ENCODE measurements at places on chromosomes 7 and 10. TPM values are rescaled to one million over a fixed set of nuclear protein-coding genes. Genes with fewer than 3 reads are reported as not detected.

Gene ACTL6B
- total RNA-seq: not detected

Gene TMEM184A
- total RNA-seq: not detected

Gene EPDR1
- 0.18 TPM for total RNA-seq

Gene AKR1C1
- 0.85 TPM for total RNA-seq

GRCh38 chr7:26863518-26864308, 677 bp downstream of the SKAP2 start:
- H3K27me3 ChIP-seq: peaks cover 40% of the 10 kb centered on the region
- DNase-seq: peak; percentile 33
- H3K36me3 ChIP-seq: no peaks in the 10 kb centered on the region
- H3K27ac ChIP-seq: peak overlapping the region; percentile 78

- no peak for DNase-seq
- no peak overlapping the region for H3K4me3 ChIP-seq
- no peaks in the 10 kb centered on the region for H3K27me3 ChIP-seq
- no peak overlapping the region for H3K27ac ChIP-seq
- H3K36me3 ChIP-seq: no peaks in the 10 kb centered on the region
Observed at GRCh38 chr10:60006062-60006461, 99.7 kb upstream of the CCDC6 start.

DNA sequence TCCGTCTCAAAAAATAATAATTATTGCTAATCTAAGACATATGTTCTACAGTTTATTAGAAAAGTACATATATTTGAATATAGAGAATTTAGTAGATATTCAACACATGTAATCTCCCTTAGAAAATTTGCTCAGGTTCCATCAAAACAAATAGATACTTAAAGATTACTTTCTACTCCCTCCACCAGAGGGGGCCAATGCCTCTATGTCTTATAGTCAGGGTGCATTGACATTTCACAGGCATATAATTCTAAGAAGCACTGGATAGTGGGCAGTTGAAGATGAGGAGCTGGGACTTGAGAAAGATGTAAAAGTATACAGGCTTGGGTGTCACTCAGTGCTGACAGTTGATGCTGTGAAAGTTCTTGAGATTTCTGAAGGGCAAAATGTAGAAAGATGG, 301.6 kb upstream of the HPS1 start:
- no peak overlapping the region for H3K27ac ChIP-seq
- no peaks in the 10 kb centered on the region for H3K27me3 ChIP-seq
- no peaks in the 10 kb centered on the region for H3K36me3 ChIP-seq
- no peak overlapping the region for H3K4me3 ChIP-seq
- DNase-seq: no peak

DNA sequence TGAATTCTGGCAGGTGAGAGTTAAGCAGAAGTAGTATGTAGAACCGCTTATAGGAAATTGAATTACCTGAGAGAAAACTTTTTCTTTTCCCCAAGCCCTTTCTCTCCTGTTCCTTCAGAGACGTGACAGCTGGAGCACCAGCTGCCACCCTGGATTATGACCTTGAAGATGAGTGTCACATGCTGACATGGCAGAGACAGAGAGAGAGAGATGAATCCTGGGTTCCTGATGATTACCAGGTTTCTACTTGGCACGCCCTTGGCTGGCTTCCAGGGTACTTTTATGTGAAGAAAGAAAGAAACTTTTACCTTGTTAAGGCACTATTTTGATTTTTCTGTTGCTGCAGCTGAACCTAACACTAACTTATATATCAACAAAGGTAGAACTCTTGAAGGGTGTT, 99.9 kb downstream of the GPR26 start:
- no peak for DNase-seq
- no peak overlapping the region for H3K4me3 ChIP-seq
- H3K36me3 ChIP-seq: peaks cover 1% of the 10 kb centered on the region
- no peak overlapping the region for H3K27ac ChIP-seq
- H3K4me1 ChIP-seq: no peaks in the 10 kb centered on the region
- H3K27me3 ChIP-seq: peaks cover 4% of the 10 kb centered on the region

- DNase-seq: peak; percentile 60
- H3K4me3 ChIP-seq: peak overlapping the region; percentile 83
- H3K27me3 ChIP-seq: peaks cover 6% of the 10 kb centered on the region
Observed at GRCh38 chr7:65251851-65252620, 121.6 kb upstream of the ZNF92 start.

GRCh38 chr10:24238519-24239247, 29.7 kb downstream of the KIAA1217 start:
- H3K4me3 ChIP-seq: no peak overlapping the region
- H3K36me3 ChIP-seq: no peaks in the 10 kb centered on the region
- H3K27me3 ChIP-seq: peaks cover 16% of the 10 kb centered on the region
- H3K4me1 ChIP-seq: no peaks in the 10 kb centered on the region

- peaks cover 21% of the 10 kb centered on the region for H3K36me3 ChIP-seq
- H3K27me3 ChIP-seq: no peaks in the 10 kb centered on the region
- peak overlapping the region; percentile 95 for H3K4me3 ChIP-seq
- DNase-seq: peak; percentile 50
Observed at GRCh38 chr10:12042409-12042796, 206 bp downstream of the UPF2 start.

DNA sequence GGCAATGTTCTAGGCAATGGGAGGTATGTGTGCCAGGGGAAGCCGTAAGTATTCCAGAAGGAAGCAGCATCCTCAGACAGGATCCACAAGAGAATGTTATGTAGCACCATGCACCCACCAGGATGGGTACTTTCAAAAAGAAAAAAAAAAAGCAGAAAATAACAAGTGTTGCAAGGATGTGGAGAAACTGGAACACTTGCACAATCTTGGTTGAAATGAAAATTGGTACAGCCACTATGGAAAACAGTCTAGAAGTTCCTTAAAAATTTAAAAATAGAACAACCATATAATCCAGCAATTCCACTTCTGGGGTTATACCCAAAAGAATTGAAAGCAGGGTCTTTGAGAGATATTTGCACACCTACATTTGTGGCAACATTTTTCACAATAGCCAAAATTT, 20.2 kb downstream of the C10orf71 start:
- no peak overlapping the region for H3K27ac ChIP-seq
- no peaks in the 10 kb centered on the region for H3K4me1 ChIP-seq
- no peaks in the 10 kb centered on the region for H3K36me3 ChIP-seq

DNA sequence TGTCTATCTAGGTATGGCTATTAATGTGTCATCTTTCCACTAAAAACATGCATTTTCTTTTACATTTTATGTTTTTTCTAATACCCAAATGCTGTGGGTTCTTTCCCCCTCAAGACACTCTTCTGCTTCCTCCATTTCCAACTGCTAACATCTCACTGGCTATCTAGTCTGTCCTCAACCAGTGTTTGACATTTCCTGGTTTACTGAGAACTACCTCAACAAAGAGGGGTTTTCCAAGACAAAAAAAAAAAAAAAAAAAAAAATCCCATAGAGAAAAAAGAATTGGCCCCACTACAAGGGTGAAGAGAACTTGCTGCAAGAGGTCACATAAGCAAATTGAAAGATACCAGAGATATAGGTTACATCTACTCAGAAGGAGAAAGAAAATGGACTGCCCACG, 359.7 kb downstream of the CRPPA start:
- no peak overlapping the region for H3K27ac ChIP-seq
- H3K27me3 ChIP-seq: no peaks in the 10 kb centered on the region
- H3K4me3 ChIP-seq: no peak overlapping the region
- H3K36me3 ChIP-seq: no peaks in the 10 kb centered on the region
- H3K4me1 ChIP-seq: no peaks in the 10 kb centered on the region
- DNase-seq: no peak

- H3K27me3 ChIP-seq: no peaks in the 10 kb centered on the region
- H3K27ac ChIP-seq: no peak overlapping the region
- H3K4me1 ChIP-seq: no peaks in the 10 kb centered on the region
- no peaks in the 10 kb centered on the region for H3K36me3 ChIP-seq
- DNase-seq: no peak
- no peak overlapping the region for H3K4me3 ChIP-seq
Observed at GRCh38 chr7:46352004-46352954, 431.2 kb upstream of the IGFBP3 start.

GRCh38 chr10:29420744-29421143, 131.9 kb downstream of the LYZL1 start:
- no peaks in the 10 kb centered on the region for H3K4me1 ChIP-seq
- no peak overlapping the region for H3K27ac ChIP-seq
- H3K27me3 ChIP-seq: no peaks in the 10 kb centered on the region
- no peak for DNase-seq
- no peak overlapping the region for H3K4me3 ChIP-seq

Data from activated CD4-positive, alpha-beta memory T cell treated with anti-CD3 and anti-CD28 coated beads, Interleukin-2, amount 10 ng/mL, durations not matched to agents 7 days and 5 days (primary cell).